ENCODE measurements at places on chromosomes 3 and 15. TPM values are rescaled to one million over a fixed set of nuclear protein-coding genes. Genes with fewer than 3 reads are reported as not detected.

Gene PLSCR2
- total RNA-seq: not detected

Gene GOLGA6B
- not detected for total RNA-seq

Gene UNC45A
- total RNA-seq: 28.0 TPM

Gene KLHL40
- total RNA-seq: not detected

Gene SOX2
- 16.5 TPM for total RNA-seq

Gene SLC28A2
- total RNA-seq: 4.9 TPM

Gene ISLR
- total RNA-seq: 8.4 TPM

Gene GABRR3
- total RNA-seq: not detected

Gene SAXO2
- not detected for total RNA-seq

GRCh38 chr15:74383695-74384565 lies 16.5 kb upstream of the CYP11A1 start:
- DNase-seq: peak; percentile 65
- peaks cover 16% of the 10 kb centered on the region for H3K27me3 ChIP-seq
- H3K27ac ChIP-seq: peak overlapping the region; percentile 7
- no peaks in the 10 kb centered on the region for H3K36me3 ChIP-seq

DNA sequence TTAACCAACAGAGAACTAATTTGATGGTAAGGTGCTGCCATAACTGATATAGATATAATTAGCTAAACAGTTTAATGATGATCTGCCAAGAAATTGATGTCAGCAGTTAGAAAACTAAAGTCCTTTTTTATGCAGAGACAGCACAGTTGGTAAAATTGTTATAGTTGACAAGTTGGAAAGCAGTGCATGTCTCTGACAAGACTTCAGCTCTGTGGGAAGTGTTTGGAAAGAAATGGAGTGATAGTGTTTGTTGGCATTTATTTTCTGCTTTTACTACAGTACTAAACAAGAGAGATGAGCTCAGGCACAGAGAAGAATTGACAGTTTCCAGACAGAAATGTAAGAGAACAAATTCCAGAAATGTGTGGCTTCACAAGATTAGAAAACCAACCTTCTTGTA lies 523.5 kb upstream of the BCHE start:
- H3K36me3 ChIP-seq: no peaks in the 10 kb centered on the region
- H3K4me3 ChIP-seq: no peak overlapping the region
- no peaks in the 10 kb centered on the region for H3K4me1 ChIP-seq

- peak overlapping the region; percentile 99 for H3K4me3 ChIP-seq
- peaks cover 49% of the 10 kb centered on the region for H3K4me1 ChIP-seq
- H3K36me3 ChIP-seq: peaks cover 10% of the 10 kb centered on the region
- no peak overlapping the region for H3K27ac ChIP-seq
Measured at GRCh38 chr3:39108200-39108710, 775 bp downstream of the TTC21A start.

DNA sequence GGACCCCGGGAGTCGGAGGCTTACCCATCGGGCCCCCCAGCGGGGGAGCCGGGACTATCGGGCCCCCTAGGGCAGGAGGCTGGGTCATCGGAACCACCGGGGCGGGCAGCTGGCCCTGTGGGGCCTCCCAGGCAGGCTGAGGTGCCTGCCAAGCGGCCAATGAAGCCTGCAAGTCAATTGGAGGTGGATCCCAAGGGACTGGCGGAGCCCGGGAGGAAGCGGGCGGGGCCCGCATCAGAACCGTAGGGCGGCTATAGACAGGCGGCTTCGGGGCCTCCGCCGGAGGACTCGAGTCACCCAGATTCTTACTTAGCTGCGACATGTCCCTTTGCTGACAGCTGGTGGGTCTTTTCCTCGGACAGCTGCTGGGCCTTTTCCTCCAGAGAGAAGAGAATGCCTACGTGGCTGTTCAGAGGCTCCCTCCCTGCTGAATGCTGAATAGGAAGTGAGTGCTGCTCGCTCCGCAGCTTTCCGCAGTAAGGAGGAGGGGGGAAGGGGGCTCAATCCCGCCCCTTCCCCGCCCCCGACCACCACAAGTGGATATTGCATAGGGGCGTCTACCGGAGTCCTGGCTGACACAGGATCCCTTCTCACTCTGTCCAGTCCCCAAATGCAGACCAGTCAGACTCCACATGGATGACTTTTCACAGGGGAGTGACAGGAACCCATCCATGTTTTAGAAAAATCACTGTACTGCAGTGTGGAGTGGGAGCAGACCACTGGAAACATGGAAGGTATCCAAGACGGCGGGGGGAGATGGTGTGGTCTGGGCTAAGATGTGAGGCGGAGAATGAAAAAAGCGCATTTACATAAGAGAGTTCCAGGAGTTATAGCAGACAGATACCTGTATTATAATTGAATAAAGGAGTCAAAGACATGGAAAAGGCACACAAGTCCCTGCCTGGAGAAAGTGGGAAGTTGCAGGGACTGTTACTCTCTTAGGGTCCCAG lies at the start of gene MAGEL2:
MAGEL2 (minus strand) TSS at position 447 of the 950 bp plus-strand sequence; CDS start at position 322, 125 bp downstream.
- peaks cover 10% of the 10 kb centered on the region for H3K27me3 ChIP-seq
- DNase-seq: no peak
- no peaks in the 10 kb centered on the region for H3K36me3 ChIP-seq
- H3K27ac ChIP-seq: no peak within 1 kb of the TSS

GRCh38 chr3:155130001-155130400 lies 49.9 kb downstream of the MME start:
- DNase-seq: no peak
- H3K36me3 ChIP-seq: no peaks in the 10 kb centered on the region
- H3K4me3 ChIP-seq: no peak overlapping the region
- H3K27ac ChIP-seq: no peak overlapping the region

DNA sequence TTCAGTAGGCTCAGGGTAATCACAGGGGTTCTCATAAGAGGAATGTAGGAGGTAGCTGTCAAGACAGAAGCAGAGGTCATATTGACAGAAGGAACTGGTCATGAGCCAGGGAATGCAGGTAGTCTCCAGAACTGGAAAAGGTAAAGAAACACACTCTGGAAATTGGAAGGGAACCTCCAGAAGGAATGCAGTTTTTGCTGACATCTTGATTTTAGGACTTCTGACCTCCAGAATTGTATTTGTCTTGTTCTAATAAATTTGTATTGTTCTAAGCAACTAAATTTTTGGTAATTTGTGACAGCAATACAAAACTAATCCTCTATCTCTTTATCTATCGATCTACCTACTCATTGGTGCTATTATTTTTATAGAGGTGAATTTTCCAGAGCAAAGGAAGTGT lies 49.2 kb downstream of the OTOL1 start:
- H3K27ac ChIP-seq: no peak overlapping the region
- no peaks in the 10 kb centered on the region for H3K36me3 ChIP-seq
- no peaks in the 10 kb centered on the region for H3K4me1 ChIP-seq
- no peak for DNase-seq

- H3K27me3 ChIP-seq: no peaks in the 10 kb centered on the region
- peak; percentile 63 for DNase-seq
- H3K36me3 ChIP-seq: no peaks in the 10 kb centered on the region
- peaks cover 53% of the 10 kb centered on the region for H3K4me1 ChIP-seq
- H3K4me3 ChIP-seq: peak overlapping the region; percentile 80
Measured at GRCh38 chr3:47780741-47781684, 680 bp downstream of the SMARCC1 start.

DNA sequence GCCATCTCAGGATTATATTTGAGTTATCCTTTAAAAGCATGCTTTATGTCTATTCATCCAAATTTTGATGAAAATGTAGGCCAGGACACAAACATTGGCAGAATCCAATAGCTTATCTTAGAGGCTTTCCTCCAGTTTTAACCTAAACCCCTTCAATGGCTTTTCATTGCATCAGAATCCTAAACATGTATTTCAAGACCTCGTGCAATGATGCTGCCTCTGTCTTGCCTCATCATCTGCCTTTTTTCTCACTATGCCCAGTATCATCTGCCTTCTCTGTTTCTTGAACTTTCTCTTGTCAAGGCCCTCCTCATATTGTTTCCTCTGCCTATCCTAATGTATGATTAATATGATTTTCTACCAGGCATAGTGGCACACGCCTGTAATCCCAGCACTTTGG lies 76.1 kb upstream of the MAP4 start:
- H3K4me1 ChIP-seq: peaks cover 3% of the 10 kb centered on the region
- no peaks in the 10 kb centered on the region for H3K27me3 ChIP-seq
- no peak for DNase-seq
- H3K27ac ChIP-seq: no peak overlapping the region
- no peaks in the 10 kb centered on the region for H3K36me3 ChIP-seq

GRCh38 chr15:45919806-45920205 lies 285.0 kb downstream of the SQOR start:
- no peaks in the 10 kb centered on the region for H3K36me3 ChIP-seq
- H3K4me1 ChIP-seq: peaks cover 7% of the 10 kb centered on the region
- no peak overlapping the region for H3K4me3 ChIP-seq

- H3K27ac ChIP-seq: no peak overlapping the region
- H3K4me1 ChIP-seq: no peaks in the 10 kb centered on the region
- H3K27me3 ChIP-seq: no peaks in the 10 kb centered on the region
Measured at GRCh38 chr15:79299126-79299840, 11.6 kb upstream of the TMED3 start.

DNA sequence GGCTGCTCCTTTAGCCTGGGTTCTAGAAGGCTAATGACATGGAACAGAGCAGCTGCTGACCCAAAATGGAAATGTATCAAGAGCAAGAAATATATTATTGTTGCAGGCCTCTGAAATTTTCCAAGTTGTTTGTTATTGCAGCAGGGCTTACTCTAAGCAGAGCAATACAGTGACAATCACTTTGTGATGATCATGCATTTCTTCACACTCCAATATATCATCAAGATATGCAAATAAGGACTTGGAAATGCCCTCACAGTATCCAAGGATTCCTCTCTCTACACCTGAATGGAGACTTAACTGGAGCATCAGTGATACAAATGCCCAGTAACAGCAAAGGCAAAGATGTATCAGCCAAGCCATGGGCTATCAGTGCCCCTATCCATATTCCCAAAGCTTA lies 89.6 kb downstream of the PDZRN3 start:
- H3K27me3 ChIP-seq: no peaks in the 10 kb centered on the region
- no peaks in the 10 kb centered on the region for H3K36me3 ChIP-seq
- no peak for DNase-seq
- H3K27ac ChIP-seq: no peak overlapping the region
- no peak overlapping the region for H3K4me3 ChIP-seq
- H3K4me1 ChIP-seq: peaks cover 16% of the 10 kb centered on the region

GRCh38 chr3:114378760-114379159 lies 84.9 kb downstream of the TIGIT start:
- H3K27me3 ChIP-seq: no peaks in the 10 kb centered on the region
- H3K4me1 ChIP-seq: peaks cover 28% of the 10 kb centered on the region
- H3K27ac ChIP-seq: no peak overlapping the region
- peaks cover 29% of the 10 kb centered on the region for H3K36me3 ChIP-seq
- no peak overlapping the region for H3K4me3 ChIP-seq
- DNase-seq: no peak

GRCh38 chr15:89556413-89557262 lies 18.6 kb upstream of the TICRR start:
- peak; percentile 85 for DNase-seq
- H3K4me1 ChIP-seq: no peaks in the 10 kb centered on the region
- no peak overlapping the region for H3K27ac ChIP-seq
- no peaks in the 10 kb centered on the region for H3K27me3 ChIP-seq

GRCh38 chr15:91956026-91956723 lies 102.7 kb downstream of the SLCO3A1 start:
- H3K36me3 ChIP-seq: no peaks in the 10 kb centered on the region
- peaks cover 8% of the 10 kb centered on the region for H3K4me1 ChIP-seq
- peak overlapping the region; percentile 30 for H3K27ac ChIP-seq
- no peak overlapping the region for H3K4me3 ChIP-seq
- no peak for DNase-seq
- H3K27me3 ChIP-seq: no peaks in the 10 kb centered on the region

DNA sequence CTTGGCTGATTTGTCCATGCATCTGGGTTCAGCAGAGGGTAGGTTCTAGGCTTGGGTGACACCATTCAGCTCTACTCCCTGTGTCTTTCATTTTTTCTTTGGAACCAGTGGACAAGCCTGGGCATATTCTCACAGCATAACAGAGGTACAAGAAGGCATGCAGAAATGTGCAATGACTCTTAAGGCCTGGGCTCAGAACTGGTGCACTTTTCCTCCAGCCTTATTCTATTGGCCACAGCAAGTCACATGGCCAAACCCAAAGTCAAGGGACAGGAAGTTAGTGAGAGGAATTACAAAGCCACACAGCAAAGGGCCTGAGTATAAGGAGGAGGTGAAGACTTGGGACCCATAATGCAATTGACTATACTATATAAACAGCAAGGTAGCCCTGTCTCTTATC lies 200.9 kb upstream of the CTDSPL start:
- H3K4me3 ChIP-seq: no peak overlapping the region
- H3K36me3 ChIP-seq: no peaks in the 10 kb centered on the region
- H3K4me1 ChIP-seq: peaks cover 5% of the 10 kb centered on the region
- DNase-seq: no peak
- H3K27me3 ChIP-seq: no peaks in the 10 kb centered on the region

DNA sequence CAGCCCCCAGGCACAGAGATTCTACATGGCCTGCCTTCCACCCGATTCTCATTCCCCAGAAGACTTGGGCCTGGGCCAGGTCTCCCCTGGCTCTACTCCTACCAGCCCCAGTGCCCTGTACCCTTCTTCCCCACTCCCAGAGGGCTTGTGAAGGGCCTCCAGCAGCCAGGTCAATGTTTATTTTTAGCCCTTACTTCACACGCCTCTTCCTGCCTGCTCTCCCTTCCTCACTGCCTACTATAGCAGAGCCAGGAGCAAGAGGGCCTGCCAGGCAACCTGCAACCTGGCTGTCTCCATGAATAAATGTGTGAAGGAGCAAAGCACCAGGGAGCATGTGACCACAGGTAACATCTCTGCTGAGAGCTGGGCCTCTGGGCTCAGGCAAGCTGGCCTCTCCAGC lies 26.4 kb upstream of the APEH start:
- H3K27ac ChIP-seq: no peak overlapping the region
- peaks cover 8% of the 10 kb centered on the region for H3K4me1 ChIP-seq
- no peak overlapping the region for H3K4me3 ChIP-seq
- DNase-seq: peak; percentile 71

DNA sequence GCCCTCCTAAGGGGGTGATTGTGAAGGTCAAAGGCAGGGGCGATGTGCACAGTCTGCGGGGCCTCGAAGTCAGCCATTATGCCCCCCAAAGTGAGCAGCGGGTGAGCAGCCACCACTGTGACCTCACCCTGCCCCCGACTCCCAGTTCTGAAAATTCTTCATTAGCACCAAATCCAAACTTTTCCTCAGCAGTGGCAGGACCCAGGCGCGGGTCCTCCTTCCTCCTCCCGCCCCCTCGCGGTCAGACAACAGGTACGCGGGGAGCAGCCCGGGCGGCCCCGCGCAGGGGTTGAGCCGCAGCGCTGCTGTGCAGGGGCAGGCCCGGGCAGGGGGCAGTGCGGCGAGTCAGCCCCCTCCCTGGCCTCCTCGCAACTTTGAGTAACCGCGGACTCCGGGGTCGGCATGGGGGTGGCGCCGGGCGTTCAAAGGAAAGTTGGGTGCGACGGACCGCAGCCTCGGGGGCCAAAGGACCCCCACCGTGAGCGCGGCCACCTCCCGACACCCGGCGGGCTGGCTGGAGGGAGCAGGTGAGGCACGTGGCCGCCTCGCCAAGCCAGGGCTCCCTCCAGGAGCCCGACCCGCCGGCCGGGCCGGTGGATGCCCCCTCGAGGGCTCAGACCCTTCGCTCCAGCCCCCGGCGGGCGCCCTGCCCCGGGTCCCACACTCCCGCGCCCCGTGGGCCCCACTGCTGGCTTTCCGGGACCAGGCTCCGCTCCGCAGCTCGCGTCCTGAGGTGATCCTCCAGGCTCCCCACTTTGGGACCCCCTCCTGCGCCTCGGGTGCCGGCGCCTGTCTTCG lies 49.4 kb upstream of the CCDC174 start:
- H3K27me3 ChIP-seq: peaks cover 16% of the 10 kb centered on the region
- peaks cover 18% of the 10 kb centered on the region for H3K4me1 ChIP-seq
- H3K4me3 ChIP-seq: peak overlapping the region; percentile 52
- no peaks in the 10 kb centered on the region for H3K36me3 ChIP-seq
- DNase-seq: peak; percentile 39

- no peaks in the 10 kb centered on the region for H3K27me3 ChIP-seq
- no peak overlapping the region for H3K27ac ChIP-seq
- H3K4me1 ChIP-seq: peaks cover 22% of the 10 kb centered on the region
- DNase-seq: no peak
- H3K36me3 ChIP-seq: no peaks in the 10 kb centered on the region
Measured at GRCh38 chr15:95269242-95270183, 1038.2 kb downstream of the MCTP2 start.

Measured in stomach (tissue), 19 donors.